ENCODE measurements at places on chromosomes 16 and 17.

- DNase-seq = no peak
Measured at GRCh38 chr17:35171834-35172233, 22.4 kb downstream of the SLC35G3 start.

GRCh38 chr17:8997994-8998628 is 23.2 kb upstream of the NTN1 start:
- DNase-seq = peak; percentile 78

DNA sequence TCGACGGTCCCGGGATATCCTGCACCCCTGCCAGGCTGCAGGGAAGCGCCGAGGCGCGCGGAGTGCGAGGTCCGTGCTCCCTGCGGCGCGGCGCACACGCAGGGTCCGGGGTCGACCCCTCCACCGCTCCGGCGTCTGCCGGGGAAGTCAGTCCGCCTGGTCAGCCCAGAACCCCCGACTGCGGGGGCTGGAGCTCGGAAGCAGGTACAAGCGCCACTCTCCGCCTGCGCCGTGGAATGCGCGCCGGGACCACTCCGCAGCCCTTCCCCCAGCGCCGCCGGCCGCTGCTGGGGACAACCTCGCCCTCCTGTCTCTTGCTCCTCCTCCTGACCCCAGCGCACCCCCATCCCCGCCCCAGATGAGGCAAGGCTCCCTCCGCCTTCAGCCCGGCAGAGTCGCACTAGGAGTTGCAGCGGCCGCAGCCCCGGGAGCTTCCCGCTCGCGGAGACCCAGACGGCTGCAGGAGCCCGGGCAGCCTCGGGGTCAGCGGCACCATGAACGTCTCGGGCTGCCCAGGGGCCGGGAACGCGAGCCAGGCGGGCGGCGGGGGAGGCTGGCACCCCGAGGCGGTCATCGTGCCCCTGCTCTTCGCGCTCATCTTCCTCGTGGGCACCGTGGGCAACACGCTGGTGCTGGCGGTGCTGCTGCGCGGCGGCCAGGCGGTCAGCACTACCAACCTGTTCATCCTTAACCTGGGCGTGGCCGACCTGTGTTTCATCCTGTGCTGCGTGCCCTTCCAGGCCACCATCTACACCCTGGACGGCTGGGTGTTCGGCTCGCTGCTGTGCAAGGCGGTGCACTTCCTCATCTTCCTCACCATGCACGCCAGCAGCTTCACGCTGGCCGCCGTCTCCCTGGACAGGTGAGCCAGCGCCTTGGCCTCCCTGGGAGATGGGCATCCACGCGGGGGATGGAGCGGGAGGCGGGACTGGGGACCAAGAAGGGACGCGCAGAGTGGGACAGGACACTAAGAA is at the start of gene GALR2:
TSS of gene GALR2 (plus strand) at position 392 of the 974 bp plus-strand sequence. CDS start at position 495, 103 bp downstream.
- no peak for DNase-seq

DNA sequence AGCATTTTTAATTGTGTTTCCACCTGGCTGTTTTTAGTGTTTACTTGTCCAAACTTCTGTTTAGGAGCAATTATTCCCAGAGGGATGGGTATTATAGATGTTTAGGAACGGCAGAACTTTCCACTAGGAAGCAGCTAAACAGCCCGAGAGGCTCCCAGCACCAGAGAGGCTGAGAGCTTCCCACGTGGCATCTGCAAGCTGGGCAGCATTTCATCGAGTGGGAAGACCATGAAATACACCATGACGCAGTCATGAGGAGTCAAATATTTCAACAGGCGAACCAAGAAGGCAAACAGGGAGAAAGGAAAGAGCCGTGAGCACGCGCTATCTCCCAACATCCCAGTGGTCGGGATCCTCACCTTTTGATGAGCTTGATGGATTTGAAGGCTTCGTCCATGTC is 24.1 kb downstream of the TMEM204 start:
- no peak for DNase-seq

DNA sequence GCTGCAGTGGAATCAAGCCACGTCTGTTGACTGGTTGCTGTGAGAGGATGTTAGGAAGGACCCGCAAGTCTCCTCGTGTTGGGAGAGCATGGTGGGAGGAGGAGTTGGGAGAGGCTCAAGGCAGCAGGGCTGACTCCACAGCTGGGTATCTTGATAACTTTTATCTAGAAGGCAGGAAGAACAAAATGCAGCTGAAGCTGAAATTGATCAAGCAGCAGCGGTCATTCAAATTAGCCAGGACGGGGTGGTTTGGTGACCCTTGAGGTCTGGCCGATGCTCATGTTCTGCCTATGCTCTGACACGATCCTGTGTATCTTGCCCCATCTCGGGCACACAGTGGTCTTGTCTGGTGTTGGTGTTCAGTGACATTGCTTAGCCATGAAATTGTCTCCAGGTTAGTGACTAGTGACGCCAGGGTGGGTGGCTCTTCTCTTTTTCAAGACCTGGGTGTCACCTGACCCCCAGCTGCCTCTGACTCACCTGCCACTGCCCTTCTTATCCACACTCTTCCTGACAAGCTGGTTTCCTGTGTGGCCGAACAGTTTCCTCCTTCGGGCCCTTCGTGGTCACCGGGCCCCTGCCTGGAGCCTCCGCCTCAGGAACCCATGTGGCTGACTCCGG is 19.1 kb downstream of the NPTX1 start:
- no peak for DNase-seq
